ENCODE measurements at places on chromosomes 3 and 15.

DNA sequence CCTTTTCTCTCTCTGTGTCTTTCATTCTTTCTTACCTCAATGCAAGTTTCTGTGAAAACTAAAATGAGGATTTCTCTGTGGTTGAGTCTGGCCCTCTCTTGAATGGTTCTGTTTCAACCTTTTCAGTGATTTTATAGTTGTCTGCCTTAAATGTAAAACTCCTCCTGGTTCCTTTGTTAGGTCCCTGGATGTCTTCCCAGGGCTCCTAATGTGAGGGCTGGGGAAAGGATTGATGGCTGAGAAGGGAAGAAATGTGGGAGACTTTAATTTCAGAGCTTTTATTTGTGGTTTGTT lies 90.6 kb upstream of the GRM7 start:
- no peak for DNase-seq

DNA sequence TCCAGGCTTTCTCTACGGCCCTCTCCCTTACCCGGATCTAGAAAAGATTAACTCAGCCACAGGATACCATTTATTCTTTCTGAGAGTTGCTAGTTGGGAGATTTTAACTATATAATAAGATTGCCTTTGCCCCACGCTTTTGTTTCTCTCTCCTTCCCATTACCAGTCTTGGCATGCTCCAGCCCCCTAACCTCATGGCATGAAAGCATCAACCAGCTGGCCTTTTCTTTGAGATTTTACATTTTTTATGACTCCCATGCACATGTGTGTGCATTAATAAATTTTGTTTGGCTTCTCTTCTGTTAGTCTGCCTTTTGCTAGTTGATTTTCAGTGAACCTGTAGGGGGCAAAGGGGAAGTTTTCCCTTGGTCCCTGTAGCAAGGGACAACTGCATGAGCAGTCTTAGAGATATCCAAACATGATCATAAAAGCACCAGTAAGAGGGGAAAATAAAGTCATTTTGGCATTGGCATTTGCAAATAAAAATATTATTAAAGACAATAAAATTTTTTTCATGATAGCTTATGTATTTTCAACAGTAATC lies 73.6 kb downstream of the OXSM start:
- no peak for DNase-seq

GRCh38 chr3:41318520-41318919 lies 119.2 kb downstream of the CTNNB1 start:
- no peak for DNase-seq

DNA sequence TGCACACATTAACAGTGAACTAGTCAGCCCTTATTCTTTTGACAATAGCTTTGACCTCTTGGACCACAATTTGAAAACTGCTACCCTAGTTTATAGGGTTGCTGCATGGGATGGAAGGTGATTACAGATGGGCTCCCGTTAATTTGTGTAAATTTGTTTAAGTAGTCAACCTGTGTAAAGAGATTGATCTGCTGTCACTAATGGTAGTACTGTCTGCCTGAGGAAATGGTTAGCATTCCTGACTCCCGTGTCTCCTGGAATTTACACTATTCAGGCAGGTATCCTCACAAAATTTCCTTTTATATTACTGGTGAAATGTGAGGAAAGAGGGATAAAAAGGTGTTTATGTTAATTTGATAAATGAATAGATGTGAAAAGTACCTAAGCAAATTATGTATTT lies 15.3 kb upstream of the EBLN2 start:
- no peak for DNase-seq

DNA sequence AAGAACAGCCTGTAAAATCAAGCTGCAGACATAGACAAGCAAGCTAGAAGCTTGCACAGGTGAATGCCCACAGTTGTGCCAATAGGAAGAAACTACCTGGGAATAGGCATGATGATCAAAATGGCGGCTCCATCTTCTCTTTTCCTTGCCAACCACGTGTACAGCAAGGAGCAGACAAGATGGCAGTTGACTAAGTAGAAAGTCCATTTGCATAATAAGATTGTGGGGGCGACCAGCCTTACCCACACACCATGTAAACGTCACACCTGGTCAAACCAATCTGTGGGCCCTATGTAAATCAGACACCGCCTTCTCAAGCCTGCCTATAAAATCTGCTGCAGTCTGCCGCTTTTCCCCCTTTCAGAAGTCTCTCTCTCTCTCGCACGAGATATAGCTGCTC lies 25.1 kb upstream of the ANKRD34C start:
- DNase-seq: no peak

GRCh38 chr15:57640930-57641682 lies 49.4 kb downstream of the MYZAP start:
- no peak for DNase-seq

DNA sequence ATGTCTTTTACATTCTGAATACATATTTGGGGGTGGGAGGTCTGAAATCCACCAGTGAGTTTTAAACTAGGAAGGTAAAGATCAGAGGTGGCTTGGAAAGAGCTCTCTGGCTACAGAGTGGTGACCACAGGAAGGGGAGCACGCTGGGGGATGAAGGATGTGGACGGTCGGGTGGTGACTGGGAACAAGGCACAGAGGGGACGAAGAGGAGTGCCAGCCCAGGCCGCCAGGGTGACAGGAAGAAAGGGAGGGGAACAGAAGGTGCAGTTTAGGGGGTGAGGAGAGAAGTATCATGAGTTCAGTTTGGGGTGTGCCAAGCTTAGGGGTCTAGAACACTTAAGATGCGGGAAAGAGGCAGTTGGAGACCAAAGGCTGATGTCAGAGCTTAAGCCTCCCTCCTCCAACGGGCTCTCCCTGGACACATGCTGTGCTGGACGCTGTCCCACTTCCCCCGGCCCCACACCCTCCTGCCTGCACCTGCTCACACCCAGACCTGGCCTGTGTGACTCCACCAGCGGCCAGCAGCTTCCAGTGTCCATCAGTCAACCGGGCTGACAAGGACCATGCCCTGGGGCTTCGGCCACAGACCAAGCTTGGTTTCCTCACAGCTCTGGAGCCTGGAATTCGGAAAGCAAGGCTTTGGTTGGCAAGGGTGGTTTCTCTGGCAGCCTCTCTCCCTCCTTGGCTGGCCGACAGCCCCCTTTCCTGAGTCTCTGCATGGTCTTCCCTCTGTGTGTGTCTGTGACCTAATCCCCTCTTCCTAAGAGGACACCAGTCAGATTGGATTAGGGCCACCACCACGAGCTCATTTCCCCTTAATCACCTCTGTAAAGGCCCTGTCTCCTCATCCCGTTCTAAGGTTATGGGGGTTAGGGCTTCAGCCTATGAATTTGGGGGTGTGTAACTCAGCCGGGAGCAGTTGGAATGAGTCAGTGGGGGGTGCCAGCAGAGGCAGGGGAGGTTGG lies 120.4 kb upstream of the IQSEC1 start:
- DNase-seq: no peak

DNA sequence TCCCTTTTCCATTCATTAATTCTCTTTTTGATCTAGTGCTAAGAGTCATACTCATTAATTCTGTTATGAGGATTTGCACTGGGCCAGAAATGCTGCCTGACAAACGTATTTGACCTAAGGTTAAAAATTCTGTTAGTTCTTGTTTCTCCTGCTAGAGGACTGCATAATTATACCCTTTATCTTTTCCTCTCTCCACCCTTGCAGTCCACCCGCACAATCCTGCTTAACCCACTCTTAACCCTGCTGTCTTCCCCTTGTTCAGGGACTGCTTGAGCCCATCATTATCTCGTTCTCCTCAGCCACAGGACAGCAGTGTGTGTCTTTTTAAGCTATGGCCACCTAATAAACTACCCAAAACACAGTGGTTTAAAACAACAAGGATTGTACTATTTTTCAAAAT lies 31.1 kb upstream of the DYNC1LI1 start:
- no peak for DNase-seq

- no peak for DNase-seq
Observed at GRCh38 chr3:171967137-171967783, 72.1 kb upstream of the FNDC3B start.
